ENCODE measurements at places on chromosomes 4 and X. TPM values are rescaled to one million over a fixed set of nuclear protein-coding genes. Genes with fewer than 3 reads are reported as not detected.

GRCh38 chr4:134160211-134160610 is 41.4 kb downstream of the PABPC4L start:
- DNase-seq, result no peak

- no peak for DNase-seq
These were observed 83.1 kb downstream of the TEX11 start for GRCh38 chrX:70825366-70825765.

DNA sequence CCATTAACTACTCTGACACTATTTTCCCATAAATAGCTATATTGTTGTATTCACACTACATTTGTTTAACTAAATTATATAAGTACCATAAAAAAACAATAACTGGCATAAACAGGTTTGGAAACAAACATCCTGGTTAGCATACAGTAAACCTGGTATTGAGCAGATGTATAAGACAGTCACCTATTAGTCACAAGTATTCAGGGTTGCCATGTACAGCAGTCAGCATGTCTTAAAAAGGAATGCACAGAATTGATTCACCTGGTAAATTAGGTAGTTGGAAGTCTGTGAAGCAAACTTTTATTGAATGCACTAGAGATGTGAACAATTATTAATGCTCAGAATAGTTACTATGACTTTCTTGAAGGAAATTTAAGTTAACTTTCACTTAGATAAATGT is 137.9 kb downstream of the FAM13A start:
- DNase-seq, result no peak

The GPRASP3 gene
- total RNA-seq, result 9.5 TPM

- no peak for DNase-seq
These were observed 21.4 kb upstream of the PLCXD1 start for GRCh38 chrX:259692-260355.

- no peak for DNase-seq
These were observed 47.4 kb upstream of the APOOL start for GRCh38 chrX:84956304-84956703.

The NDNF gene
- 0.08 TPM for total RNA-seq

DNA sequence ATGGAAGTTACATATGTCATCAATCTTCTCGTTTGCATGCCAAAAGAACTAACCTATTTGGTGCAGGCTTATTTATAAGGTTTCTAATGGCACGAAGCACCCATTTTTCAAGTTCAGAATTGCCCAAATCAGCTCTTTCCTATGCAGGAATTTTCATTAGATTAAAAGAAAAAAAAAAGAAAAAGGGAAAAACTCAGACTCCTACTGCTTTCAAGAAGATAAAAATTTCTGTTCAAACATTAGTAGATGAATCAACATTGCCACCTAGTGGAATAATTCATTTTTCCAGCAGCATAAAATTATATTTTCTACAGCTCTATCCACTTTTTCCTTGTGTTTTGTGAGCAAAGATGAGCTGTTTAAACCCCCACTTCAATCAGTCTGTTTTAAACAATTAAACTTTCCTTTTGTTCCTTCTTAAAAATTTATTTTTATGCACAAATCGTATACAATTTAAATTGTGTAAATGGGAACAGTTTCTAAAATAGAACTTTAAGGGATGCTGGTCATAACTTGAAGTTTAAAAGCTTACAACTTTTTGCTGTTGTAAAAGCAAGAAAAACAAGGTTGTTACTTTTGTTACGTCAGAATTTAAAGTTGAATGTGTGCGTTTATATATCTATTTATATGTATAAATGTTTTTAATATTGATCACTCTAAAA is 309.9 kb downstream of the ARAP2 start:
- no peak for DNase-seq

The HTR2C gene
- not detected for total RNA-seq

The CT83 gene
- not detected for total RNA-seq

The ANKRD37 gene
- total RNA-seq, result 7.3 TPM

The DAPP1 gene
- total RNA-seq, result 29.0 TPM

The PDZD4 gene
- total RNA-seq, result 0.68 TPM

DNA sequence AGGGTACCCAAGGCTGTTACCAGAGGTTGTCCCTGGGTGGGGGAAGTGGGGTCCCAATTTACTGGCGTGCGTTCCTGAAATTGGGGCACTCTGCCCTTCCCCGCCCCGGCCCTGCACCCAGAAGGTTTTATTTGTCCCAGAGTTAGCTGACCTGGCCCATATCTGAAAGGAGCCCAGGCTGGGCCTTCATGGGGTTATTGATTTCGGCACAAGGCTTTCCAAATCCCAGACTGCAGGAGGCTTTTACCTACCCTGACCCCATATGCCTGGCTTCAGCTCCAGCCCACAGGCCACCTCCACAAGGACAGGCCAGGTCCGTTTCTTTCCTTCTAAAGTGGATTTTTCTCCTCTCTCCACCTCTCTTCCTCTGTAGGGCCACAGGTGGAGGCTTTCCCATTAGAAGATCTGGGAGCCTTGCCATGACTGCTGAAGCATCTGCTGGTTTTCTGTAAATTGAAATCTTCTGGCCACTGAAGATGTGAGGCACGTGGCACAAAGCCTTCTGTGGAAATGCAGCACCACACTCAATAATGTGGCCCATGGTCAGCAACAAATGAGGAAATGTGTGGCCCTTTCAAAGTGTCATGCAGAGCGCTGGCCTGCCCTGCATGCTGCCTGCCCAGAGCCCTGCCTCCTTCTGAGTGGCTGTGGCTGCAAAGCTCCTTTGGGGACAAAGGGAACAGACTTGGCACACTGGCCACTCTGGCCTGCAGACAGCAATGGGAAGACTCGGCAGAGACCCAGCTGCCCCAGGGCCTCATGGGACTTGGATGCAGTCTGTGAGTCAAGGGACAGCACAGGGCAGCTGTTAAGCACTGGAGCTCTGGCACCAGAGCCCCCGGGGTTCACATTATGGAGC is 43.1 kb upstream of the MTM1 start:
- DNase-seq, result no peak

GRCh38 chr4:38704622-38705154 is 40.7 kb downstream of the KLF3 start:
- DNase-seq, result no peak

The TLR10 gene
- not detected for total RNA-seq

GRCh38 chr4:53130896-53131561 is 234.8 kb downstream of the SCFD2 start:
- no peak for DNase-seq

DNA sequence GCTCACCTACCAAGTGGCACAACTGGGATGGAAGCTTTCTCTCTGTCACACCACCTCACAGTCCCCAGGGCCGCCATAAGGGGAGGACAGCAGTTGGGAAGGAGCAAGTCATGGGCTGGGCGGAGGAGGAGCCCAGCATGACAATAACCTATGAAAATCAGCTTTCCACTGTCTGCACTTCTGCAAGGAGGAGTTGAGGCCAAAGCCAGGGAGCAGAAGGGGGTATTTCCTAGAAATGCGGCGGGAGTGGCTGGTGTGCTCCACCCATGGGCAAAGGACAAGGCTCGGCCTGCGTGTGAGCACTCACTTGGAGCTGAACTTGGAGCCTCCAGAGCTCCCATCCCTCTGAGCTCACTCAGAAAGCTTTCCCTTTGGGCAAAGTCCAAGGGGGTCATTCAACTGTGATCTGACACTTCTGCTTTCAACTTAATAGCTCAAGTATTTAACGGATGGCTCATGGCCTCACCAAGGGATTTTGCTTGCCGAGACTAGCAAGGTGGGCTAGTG is 18.5 kb downstream of the APLN start:
- no peak for DNase-seq

GRCh38 chr4:165222651-165222994 is 15.3 kb downstream of the KLHL2 start:
- no peak for DNase-seq

The BOD1L1 gene
- total RNA-seq, result 28.7 TPM

DNA sequence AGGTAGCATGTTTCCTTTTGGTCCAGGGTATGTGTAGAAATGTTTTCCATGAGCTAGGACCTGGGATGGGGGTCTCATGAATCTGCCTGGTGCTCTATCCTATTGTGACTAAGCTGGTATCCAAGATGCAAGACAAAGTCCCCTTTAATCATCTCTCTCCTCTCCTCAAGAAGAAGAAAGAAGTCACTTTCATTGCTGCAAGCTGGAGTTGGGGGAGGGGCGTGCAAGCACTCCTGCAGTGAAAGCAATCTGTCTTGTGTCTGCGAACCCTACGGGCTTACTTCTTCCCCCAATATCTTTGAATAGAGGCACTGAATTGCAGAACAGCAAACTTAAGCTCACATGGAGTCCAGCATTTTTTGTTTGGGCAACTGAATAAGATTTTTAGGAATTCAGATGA is 27.2 kb upstream of the GRPR start:
- DNase-seq, result no peak

- peak; percentile 59 for DNase-seq
These were observed 22.4 kb downstream of the GAB1 start for GRCh38 chr4:143358923-143359643.

DNA sequence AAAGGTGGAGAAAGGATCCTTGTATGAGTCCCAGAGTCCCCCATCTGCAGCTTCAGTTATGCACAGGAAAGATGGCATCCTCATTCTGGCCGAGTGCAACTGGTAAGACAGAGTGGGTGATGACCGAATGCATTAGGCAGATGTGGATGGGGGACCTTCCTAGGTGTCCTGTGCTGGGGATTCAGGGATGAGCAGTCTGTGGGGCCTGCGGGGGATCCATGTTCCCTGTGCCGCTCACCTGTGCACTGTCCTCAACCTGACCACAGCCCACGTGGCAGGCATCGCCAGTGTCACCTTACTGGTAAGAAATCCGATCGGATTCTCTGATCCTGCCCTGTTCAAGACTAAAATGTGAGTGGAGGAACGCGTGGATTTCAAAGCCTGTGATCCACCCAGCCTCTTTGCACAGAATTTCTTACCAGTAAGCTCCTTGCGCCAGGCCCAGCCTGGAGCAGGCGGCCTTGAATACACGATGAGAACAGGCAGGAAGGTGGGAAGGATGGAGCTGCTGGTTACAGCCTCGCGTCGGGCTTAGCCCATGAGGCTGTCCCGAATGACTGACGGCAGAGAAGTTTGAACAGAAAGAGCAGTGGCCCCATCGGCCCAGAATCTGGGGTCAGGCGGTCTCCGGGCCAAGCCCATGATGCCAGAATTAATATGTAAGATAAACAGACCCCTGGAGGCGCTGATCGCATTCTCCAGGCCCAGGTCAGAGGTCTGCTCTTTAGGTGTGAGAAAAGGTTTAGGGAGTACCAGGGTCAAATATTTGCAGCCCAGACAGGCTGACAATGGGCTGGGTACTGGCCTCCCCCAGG is 56.5 kb downstream of the CPZ start:
- DNase-seq, result no peak

- no peak for DNase-seq
These were observed 124.6 kb downstream of the RAP1GDS1 start for GRCh38 chr4:98385831-98386230.

GRCh38 chrX:1185561-1185960 is 26.9 kb downstream of the CRLF2 start:
- no peak for DNase-seq

The PPEF2 gene
- total RNA-seq, result not detected

The CXXC4 gene
- 0.50 TPM for total RNA-seq

- DNase-seq, result no peak
These were observed 121.9 kb upstream of the SMIM10 start for GRCh38 chrX:134868771-134869495.

GRCh38 chrX:32937043-32937442 is 274.3 kb downstream of the DMD start:
- DNase-seq, result no peak

GRCh38 chr4:18041114-18041513 is 19.6 kb upstream of the LCORL start:
- DNase-seq, result no peak
